Mucosa of descending colon (tissue), 3 donors: ENCODE measurements at places on chromosomes 13 and 19. TPM values are rescaled to one million over a fixed set of nuclear protein-coding genes. Genes with fewer than 3 reads are reported as not detected.

The ZNF578 gene
- 2.6 TPM for total RNA-seq

The ZNF382 gene
- total RNA-seq = 0.78 TPM

The ENOX1 gene
- 1.2 TPM for total RNA-seq

The LGI4 gene
- total RNA-seq = 14.1 TPM

GRCh38 chr19:5587661-5588060 is 19.9 kb upstream of the TINCR start:
- no peak for DNase-seq

- DNase-seq = no peak
Measured at GRCh38 chr13:98039964-98040363, 86.5 kb downstream of the IPO5 start.

DNA sequence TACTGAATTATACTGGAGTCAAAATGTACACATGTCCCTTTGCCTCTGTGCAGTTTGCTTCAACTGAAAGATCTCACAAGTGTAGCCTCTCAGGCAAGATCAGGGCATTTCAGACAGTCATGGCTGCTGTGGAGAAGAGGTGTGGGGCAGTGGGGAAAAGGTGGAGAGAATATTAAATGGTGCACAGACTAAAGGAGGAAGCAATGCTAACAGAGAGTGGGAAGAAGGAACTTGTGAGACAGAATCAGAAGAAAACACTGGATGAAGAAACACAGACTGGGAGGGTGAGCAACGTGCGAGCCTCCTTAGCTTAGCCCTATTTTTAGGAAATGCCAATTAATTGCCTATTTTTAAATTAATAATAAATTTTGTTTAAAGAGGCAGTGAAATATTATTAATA is 49.6 kb upstream of the RAP2A start:
- no peak for DNase-seq

- no peak for DNase-seq
Measured at GRCh38 chr13:34207334-34207733, 389.4 kb downstream of the RFC3 start.

- peak; percentile 76 for DNase-seq
Measured at GRCh38 chr19:12757544-12758274, 6.1 kb downstream of the BEST2 start.

GRCh38 chr19:8325454-8325853 is 4.2 kb downstream of the RPS28 start:
- DNase-seq = no peak

- peak; percentile 79 for DNase-seq
Measured at GRCh38 chr19:873084-873483, 13.6 kb downstream of the CFD start.

GRCh38 chr13:97976610-97977521 is 23.4 kb downstream of the IPO5 start:
- peak; percentile 17 for DNase-seq

- DNase-seq = no peak
Measured at GRCh38 chr19:29325241-29325975, 112.5 kb upstream of the UQCRFS1 start.

DNA sequence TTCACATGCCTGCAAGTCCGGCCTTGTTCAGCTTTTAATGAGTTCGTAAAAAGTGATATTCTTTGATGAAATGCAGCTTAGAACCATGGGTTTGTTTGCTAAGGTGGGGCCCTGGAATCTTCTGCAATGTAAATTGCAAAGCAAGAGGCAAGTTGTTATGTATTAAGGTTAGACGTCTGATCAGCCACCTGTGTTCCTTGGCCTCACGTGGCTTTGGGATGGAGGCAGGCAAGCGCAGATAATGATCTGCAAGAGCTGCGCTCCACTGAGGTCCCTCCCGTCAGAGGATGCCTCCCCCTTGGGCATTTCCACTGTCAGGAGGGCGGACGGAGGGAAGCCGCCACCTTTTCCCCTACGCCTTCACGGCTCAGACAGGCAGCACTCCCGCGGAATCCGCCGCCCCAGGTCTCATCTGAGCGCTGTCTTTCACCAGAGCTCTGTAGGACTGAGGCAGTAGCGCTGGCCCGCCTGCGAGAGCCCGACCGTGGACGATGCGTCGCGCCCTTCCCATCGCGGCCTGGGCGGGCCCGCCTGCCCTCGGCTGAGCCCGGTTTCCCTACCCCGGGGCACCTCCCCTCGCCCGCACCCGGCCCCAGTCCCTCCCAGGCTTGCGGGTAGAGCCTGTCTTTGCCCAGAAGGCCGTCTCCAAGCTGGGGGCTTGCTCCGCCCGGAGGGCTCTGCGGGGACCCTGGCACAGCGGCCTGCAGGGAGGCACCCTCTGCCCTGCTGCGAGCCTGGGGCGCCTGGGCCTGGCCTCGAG is 110.9 kb downstream of the CRYL1 start:
- no peak for DNase-seq
